ENCODE measurements at places on chromosomes 4 and X. TPM values are rescaled to one million over a fixed set of nuclear protein-coding genes. Genes with fewer than 3 reads are reported as not detected.

- no peak for DNase-seq
Measured at GRCh38 chr4:158996669-158997074, 106.2 kb upstream of the RAPGEF2 start.

DNA sequence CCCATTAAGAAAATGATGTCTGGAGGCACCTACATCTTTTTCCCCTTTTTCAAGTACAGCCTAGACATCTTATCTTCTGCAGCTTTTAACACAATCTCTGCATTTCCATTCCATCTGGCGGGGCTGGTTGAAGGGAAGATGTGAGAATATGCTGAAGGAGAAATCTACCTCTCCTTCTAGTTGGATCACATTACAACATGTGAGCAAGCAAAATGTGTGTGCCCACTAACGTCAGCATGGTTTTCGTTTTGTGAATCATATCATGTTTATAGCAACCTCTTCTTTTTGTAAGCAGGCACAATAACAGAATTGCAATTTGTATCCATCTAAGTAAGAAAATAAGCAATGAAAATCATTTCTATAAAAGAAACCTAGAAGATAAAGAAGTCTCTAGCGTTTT lies 28.9 kb upstream of the MID1 start:
- DNase-seq: no peak

DNA sequence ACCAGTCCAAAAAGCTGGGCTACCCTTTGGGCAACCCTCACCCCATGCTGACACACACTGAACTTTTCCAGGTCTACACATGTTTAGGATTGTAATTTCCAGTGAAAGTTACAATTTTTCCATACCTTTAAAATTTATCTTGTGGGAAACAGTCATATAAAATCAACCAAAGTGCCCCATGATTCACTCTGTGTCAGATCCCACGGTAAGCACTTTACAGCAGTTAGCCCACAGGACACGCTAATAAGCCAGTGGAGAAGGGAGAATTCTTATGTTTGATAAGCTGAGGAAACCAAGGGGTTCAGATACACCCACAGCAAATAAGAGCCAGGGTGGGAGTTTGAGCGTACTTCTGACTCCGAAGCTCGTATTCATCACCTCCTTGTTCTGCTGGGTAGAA lies 72.4 kb upstream of the TBL1X start:
- DNase-seq: no peak

GRCh38 chr4:10243856-10244255 lies 127.3 kb upstream of the WDR1 start:
- no peak for DNase-seq

DNA sequence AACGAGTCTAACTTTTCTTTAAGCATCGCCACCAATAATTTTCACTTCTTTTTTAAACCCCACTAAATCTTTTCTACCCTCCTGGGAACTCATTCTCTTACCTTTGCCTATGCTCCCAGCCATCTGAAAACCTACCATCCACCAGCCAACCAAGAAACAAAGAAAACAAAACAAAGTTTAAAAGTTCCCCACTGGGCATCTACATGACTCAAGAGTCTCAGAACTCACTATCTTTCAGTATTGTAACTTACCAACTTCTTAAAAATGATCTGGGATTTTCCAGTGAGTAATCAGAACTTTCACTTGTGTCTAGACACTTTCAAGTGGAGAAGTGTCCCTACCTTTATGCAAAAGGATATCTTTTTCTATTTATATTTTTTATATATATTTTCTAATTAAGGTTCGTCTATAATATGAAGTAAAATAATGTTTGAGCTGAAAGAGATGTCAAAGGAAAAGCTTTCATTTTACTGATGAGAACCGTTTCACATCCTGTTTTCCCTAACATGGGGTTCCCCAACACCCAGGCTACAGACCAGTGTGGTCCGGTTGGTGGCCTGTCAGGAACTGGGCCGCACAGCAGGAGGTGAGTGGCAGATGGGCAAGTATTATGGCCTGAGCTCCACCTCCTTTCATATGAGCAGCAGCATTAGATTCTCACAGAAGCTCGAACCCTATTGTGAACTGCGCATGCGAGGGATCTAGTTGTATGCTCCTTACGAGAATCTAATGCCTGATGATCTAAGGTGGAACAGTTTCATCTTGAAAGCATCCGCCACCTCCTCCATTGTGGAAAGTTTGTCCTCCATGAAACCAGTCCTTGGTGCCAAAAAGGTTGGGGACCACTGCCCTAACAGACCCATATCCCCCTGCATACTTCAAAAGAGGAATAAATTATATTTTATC lies 9.8 kb upstream of the TIGD2 start:
- DNase-seq: no peak

- DNase-seq: no peak
Measured at GRCh38 chr4:140056015-140056414, 98.0 kb downstream of the MAML3 start.

- no peak for DNase-seq
Measured at GRCh38 chr4:32847461-32847860, 2127.3 kb downstream of the PCDH7 start.

- DNase-seq: no peak
Measured at GRCh38 chr4:40800064-40800463, 50.3 kb downstream of the NSUN7 start.

- DNase-seq: no peak
Measured at GRCh38 chr4:78120144-78120880, 63.2 kb downstream of the FRAS1 start.

Gene NIPAL1
- total RNA-seq: 0.68 TPM

Gene FAM47E
- total RNA-seq: 1.6 TPM

Gene FAM184B
- 0.16 TPM for total RNA-seq

Gene HTRA3
- 3.4 TPM for total RNA-seq
